ENCODE measurements at places on chromosomes 4 and X.

- no peak for DNase-seq
These were observed 425.6 kb downstream of the INPP4B start for GRCh38 chr4:142420311-142421095.

- DNase-seq: peak; percentile 63
These were observed 37.2 kb downstream of the ATP2B3 start for GRCh38 chrX:153554519-153555167.

DNA sequence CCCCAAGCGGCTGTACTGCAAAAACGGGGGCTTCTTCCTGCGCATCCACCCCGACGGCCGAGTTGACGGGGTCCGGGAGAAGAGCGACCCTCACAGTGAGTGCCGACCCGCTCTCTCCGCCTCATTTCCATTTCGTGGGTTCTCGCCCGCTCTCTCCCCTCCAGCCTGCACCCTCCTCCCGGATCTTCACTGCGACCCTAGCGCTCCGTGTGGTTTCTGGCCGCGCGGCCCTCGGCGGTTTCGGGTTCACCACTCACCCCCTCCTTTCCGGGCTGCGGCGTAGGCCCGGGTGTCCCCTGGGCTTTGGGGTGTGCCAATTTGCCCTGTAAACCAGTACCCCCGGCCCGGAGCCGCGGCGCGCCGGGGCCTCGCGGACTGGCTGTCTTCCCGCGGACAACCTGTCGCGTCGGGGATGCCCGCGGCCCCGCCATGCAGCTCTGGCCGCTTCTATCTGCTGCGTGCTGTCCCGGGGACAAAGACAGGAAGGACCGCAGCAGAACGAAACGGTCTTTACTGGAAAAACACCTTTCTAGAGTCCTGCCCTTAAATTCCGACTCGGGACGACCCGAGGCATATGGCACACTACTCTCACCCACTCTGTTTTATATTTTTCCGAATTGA lies 737 bp downstream of the FGF2 start:
- DNase-seq: peak; percentile 50

DNA sequence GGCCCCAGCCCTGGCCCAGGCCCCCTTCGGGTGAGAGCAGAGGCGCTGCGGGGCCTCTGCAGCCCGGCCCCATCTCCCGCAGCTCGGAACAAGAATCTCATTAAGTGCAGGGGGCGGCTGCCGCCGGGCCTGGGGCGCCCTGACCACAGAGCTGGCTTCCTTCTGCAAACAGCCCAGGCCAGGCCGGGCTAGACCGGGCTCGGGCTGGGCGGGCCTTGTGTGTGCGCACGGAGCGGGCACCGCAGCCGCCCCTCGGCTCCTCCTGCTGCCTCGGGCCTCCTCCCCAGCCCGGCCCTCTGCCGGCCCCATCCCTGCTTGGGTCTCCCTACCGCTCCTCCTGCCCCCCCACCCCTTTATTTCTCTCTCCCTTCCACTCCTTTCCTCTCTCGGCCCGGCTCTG lies 83.3 kb downstream of the EFNB1 start:
- no peak for DNase-seq

DNA sequence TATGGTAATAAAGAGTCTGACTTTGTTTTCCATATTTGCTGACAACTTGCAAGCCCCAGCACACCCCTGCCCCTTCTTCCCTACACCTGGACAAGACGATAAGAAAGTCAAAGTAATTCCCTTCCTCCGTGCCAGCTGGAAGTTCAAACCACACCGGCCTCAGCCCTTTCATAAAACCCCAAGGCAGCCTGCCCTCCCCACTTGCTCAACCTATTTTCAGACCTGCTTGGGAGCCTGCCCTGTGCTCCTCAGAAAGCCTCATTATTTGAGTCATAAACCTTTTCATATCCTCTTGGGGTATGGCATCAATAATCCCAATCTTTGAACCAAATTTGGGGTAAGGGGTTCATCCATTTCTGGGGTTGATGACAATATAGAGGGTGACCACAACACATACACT lies 29.5 kb downstream of the NIPAL1 start:
- no peak for DNase-seq

DNA sequence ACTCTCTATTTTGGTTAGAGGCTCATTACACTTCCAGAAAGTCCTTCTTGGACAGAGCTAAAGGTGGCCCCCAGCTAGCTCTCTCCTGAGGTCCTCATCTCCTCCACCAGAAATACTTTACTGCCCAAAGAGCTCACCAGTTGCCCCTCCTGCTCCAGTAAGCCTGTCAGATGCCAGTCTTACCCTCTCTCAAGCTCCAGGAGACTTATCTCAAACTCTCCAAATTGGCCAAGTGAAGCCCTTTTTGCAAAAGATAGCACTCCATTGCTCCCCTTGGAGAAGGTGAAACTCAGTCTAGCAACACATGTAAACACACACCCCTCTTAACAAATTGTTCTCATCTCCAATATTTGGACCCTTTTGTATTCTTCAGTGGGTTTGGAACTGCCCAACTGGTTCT lies 128.5 kb downstream of the ZNF330 start:
- no peak for DNase-seq

- DNase-seq: no peak
These were observed 29.2 kb downstream of the TBC1D9 start for GRCh38 chr4:140726776-140727500.

GRCh38 chr4:67909905-67910584 lies 26.2 kb upstream of the TMPRSS11D start:
- DNase-seq: no peak

GRCh38 chrX:154761977-154762536 lies 607 bp upstream of the DKC1 start:
- DNase-seq: no peak

DNA sequence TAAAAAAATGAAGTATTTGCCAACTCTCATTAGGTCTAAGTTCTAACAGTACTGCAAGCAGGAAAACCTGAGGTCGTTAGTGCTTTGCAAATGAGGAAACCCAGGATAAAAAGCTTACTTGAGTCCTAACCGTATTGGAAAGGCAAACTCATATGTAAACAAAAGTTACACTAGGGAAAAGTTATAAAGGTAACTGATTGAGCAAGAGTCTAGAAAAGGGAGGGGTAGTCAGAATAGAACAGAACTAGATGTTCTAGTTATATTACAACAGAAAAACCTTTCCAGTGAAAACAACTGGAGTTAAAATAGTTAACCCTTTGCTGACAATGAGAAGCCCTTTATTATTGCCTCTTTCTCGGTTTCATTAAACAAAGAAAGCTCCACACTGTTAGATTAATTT lies 66.4 kb upstream of the MAOA start:
- DNase-seq: no peak

DNA sequence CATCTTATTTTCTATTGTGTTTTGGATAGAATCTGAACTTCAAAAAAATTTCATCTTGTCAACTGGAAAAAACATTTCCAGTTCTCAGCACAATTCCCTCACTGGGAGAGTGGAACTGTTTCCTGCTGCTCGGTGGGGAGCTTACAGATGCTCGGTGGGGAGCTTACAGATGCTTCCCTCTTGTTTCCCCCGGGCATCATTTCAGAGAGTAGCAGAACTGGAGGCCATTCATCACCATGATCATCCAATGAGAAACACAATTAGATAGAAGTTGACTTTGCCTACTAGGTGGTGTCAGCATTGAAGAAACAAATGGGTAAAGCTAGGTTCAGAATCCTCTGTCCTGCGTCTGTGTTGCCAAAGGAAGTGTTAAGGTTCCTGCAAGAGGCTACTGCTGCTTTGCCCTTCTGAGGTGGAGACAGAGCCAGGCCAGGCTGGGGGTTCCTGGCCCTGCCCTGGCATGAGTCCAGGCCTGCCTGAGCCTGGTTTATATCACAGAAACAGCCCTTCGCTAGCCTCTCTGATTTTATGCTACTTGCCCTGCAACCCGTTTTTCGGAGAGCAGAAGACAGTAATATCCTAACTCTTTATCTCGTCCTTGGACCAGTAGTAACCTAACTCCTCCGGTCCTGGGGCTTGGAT lies 70.6 kb downstream of the TAPT1 start:
- no peak for DNase-seq

GRCh38 chrX:120752431-120753082 lies 122.7 kb upstream of the C1GALT1C1 start:
- DNase-seq: no peak

DNA sequence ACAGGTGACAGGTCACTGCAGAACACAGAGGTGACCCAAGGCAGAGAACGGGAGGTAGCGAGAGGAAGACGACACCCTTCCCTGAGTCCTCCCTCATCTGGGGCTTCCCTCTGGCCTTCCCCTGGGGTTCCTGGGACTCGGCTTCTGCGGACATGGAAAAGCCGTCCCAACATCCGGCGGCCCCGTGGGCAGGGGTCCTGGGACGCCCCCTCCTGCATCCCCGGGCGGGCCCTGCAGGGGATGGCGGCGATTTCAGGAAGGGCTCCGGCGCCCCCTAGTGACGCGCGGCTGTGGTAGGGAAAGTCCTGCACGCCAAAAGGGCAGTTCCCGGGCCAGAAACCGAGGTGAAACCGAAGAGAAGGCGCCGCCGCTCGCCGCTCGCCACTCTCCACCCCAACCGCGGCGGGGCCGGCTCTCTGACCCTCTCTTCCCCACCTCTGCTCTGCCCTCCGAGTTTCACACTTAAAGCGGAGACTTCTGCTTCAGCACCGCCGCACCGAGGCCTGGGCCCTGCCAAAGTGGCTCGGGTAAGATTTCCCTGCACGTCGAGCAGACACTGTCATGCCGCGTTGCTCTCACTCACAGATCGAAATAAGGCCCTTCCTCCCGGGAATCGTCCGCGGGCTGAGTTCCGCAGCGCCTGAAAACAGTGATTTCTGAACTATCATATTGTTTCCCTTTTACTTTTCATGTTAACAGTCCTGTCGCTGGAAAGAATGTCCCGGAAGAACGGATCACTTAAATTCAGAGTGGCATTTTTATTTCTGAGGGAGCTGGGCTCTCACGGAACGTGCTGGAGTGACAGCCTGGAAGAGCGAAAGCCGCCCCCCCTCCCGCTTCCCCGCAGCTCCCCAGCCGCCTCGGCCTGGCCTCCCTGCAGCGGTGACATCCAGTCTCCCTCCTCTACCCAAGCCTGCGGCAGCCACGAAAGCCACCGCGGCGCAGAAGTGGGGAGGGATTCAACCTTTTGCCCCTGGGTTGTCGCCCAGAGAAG lies 110.6 kb downstream of the DCTD start:
- DNase-seq: peak; percentile 69

DNA sequence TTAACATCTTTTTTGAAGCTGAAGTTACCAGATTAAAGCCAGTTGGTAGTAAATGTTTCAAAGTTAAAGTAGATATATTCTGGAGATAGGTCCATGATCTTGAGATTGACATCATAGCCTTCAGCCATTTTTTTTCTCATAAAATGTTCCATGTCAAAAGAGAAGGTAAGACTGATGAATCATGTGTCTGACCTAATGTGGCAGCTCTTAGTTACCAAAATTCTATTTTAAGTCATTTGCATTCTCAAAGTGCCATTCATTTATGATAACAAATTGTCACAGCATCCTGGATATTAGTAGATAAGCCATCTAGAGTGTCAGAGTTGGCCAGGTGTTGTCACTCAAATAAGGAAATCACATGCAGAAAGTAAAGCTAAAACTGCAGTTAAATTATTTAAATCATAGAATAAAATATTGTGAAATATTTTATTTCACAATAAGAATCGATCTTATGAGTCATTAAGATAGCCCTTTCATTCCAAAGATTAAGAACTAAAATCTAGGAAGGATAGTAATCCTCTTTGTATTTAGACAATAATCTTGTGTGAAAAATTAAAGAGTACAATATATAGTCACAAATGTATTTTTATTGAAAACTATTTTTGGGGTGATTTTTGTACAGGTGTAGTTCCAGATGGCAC lies 65.7 kb upstream of the ADAD1 start:
- no peak for DNase-seq

DNA sequence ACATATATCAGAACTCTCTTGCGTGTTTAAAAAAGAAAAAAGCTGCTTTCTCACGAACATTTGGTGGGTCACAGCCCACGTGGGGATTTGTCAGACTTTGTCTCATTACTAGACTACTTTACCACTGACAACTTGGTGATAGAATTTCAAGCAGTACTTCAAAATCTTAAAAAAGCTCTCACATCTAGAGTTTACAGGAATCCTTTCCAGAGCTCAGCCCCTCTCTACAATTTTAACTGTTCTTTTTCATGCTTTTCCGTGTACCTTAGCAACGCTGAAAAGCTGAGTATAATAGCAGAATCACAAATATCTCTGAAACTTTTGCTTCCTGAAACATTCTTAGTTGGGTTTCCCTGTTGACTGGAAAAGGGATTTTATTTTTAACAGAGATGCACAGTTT lies 50.2 kb downstream of the SMAD1 start:
- no peak for DNase-seq

GRCh38 chr4:3529363-3529762 lies 2.9 kb downstream of the LRPAP1 start:
- no peak for DNase-seq

- DNase-seq: no peak
These were observed 373.7 kb downstream of the NAF1 start for GRCh38 chr4:162793004-162793403.

GRCh38 chr4:7330811-7331681 lies 103.7 kb downstream of the PSAPL1 start:
- DNase-seq: no peak

DNA sequence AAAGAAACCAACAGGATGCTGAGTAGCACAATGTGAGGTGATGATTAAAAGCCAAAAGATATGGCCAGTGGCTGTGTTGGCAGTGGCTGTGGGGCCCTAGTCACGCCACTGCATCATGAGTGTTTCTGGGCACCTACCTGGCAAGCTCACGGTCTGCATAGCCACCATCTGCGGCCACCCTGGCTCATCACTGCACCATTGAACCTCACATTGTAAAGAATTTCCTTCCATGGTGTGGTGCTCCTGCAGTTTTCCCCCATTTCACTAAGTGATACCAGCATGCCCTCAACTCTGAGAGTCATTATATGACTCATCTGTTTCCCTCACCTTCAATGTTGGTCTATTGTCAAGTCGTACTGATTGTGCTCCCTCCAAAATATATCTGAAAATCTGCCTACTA lies 45.5 kb upstream of the CLNK start:
- DNase-seq: no peak

GRCh38 chr4:85067342-85067741 lies 100.9 kb upstream of the WDFY3 start:
- DNase-seq: no peak

DNA sequence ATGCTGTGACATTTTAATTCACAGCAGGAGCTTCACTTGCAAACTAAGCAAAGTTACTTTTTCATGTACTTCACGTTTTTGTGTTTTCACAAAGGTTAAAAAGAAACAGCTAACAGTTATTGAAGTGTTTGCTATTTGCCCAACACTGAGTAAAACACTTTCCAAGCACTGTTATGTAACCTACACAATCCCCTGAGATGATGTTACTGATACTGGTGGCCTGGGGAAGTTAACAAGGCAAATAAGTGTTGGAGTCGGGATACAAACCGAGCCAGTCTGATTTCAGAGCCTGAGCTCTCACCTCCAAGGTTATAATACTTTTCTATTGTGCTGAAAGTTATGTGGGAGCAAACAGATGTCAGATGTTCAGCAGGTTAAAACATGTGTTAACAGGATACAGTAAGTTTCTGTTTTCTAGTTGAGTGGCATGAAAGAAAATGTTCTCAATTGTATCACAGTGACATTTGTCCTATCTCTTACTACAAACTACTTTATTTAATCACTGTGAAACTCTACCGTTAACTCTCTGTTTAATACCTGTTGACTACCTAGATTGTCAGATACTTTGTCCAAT lies 3.9 kb upstream of the CXCL13 start:
- no peak for DNase-seq

Data from activated CD8-positive, alpha-beta memory T cell treated with anti-CD3 and anti-CD28 coated beads, Interleukin-2, amount 10 ng/mL, durations not matched to agents 7 days and 5 days (primary cell).